Testis (tissue), 5 donors: ENCODE measurements at places on chromosomes 1 and 21.

GRCh38 chr21:42151948-42152220 lies 67.1 kb upstream of the ABCG1 start:
- H3K36me3 ChIP-seq, result no peaks in the 10 kb centered on the region
- no peaks in the 10 kb centered on the region for H3K4me1 ChIP-seq
- H3K4me3 ChIP-seq, result no peak overlapping the region
- no peak overlapping the region for H3K27ac ChIP-seq
- H3K27me3 ChIP-seq, result no peaks in the 10 kb centered on the region

- peak overlapping the region; percentile 46 for H3K4me3 ChIP-seq
- peaks cover 12% of the 10 kb centered on the region for H3K4me1 ChIP-seq
- H3K27ac ChIP-seq, result no peak overlapping the region
- no peaks in the 10 kb centered on the region for H3K27me3 ChIP-seq
Observed at GRCh38 chr1:21508580-21509350, 458 bp upstream of the ALPL start.

DNA sequence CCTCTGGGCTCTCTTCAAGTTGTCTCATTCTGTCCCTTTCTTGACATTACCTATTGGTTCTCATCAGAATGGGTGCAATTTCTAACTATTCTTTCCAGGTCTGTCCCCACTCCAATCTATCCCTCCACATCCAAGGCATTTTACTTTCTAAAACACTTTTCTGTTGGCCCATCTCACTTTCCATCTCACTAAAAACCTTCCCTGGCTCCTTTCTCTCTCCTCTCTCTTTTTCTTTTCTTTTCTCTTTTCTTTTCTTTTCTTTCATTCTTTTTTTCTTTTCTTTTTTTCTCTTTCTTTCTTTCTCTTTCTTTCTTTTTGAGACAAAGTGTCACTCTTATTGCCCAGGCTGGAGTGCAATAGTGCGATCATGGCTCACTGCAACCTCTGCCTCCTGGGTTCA lies 279.2 kb upstream of the SGIP1 start:
- H3K4me3 ChIP-seq, result no peak overlapping the region
- H3K4me1 ChIP-seq, result no peaks in the 10 kb centered on the region
- H3K27ac ChIP-seq, result no peak overlapping the region
- DNase-seq, result no peak

GRCh38 chr1:217133092-217133491 lies 409.9 kb upstream of the ESRRG start:
- no peak for DNase-seq
- no peaks in the 10 kb centered on the region for H3K36me3 ChIP-seq
- H3K27ac ChIP-seq, result no peak overlapping the region
- peaks cover 4% of the 10 kb centered on the region for H3K4me1 ChIP-seq

DNA sequence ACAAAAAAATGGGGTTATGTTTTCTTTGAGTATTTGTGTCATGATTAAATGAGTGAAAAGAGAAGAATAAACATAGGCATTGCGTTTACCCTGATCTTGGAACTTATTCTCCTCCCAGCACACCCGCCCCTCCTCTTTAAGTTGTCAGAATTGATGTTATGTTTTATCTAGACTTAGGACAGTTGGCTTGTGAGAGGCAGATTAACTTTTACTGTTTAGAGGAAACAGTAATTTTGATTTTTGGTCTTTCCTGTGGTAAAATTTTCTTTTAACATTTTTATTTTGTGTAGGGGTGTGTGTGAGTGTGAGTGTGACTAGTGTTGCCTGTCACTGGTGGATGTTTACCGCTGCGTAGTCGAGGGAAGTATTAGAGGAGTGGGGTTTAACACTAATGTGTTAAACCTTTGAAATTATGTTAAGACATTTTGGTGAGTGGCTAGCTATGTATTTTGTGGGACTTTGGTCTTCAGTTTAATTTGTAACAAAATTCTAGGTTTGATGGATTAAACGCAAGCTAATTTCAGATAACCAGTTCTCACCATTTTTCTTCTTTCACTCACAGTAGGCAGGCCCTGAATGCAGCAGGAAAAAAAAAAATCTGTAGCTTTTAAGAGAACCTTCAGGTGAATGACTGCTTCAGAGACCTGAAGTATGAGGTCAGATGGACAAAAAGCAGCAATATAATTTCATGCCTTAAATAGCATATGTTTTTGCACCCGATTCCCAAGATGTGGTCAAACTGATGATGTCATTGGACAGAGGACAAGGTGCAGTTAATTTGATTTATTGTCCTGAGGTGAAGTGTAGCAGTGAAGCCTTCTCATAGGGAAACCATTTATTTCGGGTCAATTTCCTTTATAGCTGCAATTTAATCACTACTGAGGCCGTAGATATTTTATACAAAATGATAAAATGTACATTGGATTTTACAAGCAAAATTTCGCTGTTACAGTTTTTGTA lies 2.7 kb downstream of the POU2F1 start:
- no peak overlapping the region for H3K4me3 ChIP-seq
- H3K4me1 ChIP-seq, result peaks cover 18% of the 10 kb centered on the region
- H3K27ac ChIP-seq, result no peak overlapping the region

DNA sequence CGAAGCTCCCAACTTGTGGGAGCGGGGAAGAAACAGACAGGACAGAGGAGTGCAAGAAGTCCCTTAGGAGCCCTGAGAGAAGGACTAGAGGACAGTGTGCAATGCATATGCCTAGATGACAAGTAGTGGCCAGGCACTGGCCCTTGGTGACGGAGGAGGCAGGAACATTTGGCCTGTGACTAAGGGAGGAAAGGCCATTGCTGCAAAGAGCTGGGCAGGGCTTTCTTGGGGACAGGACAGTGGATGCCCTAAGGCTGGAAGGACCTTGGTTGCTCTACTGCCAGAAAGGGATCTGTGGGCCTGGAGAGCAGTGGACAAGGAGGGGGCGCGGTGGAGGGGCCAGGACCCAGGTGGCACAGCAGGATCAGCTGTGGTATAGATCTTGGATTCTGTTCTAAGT lies 481.3 kb downstream of the CAMTA1 start:
- no peak overlapping the region for H3K27ac ChIP-seq
- H3K4me3 ChIP-seq, result no peak overlapping the region
- H3K27me3 ChIP-seq, result no peaks in the 10 kb centered on the region
- H3K4me1 ChIP-seq, result no peaks in the 10 kb centered on the region
- no peaks in the 10 kb centered on the region for H3K36me3 ChIP-seq
- DNase-seq, result no peak

DNA sequence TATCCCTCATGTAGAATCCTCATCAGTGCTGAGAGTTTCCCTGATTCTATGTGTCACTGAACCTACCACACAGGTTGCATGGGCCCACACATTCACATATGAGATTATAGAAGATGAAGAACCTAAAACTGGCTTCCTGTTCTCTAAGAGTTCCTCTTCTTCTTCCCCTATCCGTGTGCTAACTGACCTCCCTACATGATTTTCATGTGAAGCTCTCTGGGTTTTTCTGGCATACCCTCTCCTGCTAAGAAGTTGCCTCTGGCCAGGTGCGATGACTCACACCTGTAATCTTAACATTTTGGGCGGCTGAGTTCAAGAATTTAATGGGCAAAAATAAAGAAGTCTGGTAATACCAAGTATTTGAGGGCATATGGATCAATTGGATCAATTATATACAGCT lies 5.5 kb upstream of the CD244 start:
- no peaks in the 10 kb centered on the region for H3K36me3 ChIP-seq
- no peaks in the 10 kb centered on the region for H3K27me3 ChIP-seq
- no peak overlapping the region for H3K27ac ChIP-seq
- H3K4me3 ChIP-seq, result no peak overlapping the region

DNA sequence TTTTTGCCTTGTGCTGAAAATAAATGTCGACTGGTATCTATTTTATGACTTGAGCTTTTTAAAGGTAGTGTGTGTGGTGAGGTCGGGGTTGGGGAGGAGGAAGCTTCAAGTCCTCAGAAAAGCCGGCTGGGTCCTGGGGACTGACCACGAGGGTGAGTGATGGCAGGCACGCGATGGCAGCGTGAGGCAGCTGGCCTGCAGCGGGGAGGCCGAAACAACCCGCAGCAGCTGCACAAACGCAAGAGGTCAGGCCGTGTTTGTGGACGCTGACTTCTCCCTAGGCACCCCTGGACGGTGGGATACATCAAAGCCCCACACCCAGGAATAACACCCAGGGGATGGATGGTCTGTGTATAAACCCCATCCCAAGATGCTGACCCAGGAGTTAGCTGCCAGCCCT lies 51.4 kb downstream of the ZBTB18 start:
- no peaks in the 10 kb centered on the region for H3K4me1 ChIP-seq
- H3K27ac ChIP-seq, result no peak overlapping the region
- no peak overlapping the region for H3K4me3 ChIP-seq
- no peaks in the 10 kb centered on the region for H3K27me3 ChIP-seq
- no peaks in the 10 kb centered on the region for H3K36me3 ChIP-seq

DNA sequence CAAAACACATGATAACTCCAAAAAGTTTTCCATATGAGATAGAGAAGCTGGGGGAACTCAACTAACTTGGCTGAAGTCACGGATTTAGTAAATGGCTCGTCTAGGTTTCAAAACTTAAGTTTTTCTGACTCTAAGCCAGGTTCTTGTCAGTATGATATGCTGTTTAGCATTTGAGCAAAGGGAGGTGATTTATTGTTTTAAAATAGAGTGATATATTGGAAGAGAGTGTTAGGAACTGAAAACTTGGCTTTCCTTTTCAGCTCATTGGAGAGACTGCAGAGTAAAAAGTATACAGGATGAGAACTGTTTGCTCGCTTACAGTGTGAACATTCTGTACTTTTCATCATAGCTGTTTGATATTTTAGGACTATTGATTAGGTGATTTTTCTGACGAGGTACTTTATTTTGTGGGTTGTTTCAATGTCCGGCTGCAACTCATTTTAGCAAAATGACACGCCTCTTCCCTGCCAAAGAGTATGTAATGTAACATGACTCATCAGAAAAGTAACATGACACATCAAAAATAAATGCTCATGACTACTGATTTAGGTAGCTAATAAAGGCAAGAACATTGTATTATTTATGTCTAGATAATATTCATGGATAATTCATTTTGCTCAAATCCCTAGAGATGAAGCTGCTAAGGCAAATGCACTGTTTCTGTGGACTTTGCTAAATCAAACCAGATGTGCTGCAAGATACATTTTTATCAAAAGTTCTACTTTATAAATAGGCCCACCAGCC lies 355.1 kb downstream of the GPATCH2 start:
- no peaks in the 10 kb centered on the region for H3K36me3 ChIP-seq
- H3K4me3 ChIP-seq, result no peak overlapping the region
- no peaks in the 10 kb centered on the region for H3K4me1 ChIP-seq
- no peaks in the 10 kb centered on the region for H3K27me3 ChIP-seq
- H3K27ac ChIP-seq, result no peak overlapping the region

GRCh38 chr1:117106478-117106877 lies 15.1 kb downstream of the TRIM45 start:
- no peaks in the 10 kb centered on the region for H3K4me1 ChIP-seq
- no peaks in the 10 kb centered on the region for H3K36me3 ChIP-seq
- H3K27ac ChIP-seq, result no peak overlapping the region

DNA sequence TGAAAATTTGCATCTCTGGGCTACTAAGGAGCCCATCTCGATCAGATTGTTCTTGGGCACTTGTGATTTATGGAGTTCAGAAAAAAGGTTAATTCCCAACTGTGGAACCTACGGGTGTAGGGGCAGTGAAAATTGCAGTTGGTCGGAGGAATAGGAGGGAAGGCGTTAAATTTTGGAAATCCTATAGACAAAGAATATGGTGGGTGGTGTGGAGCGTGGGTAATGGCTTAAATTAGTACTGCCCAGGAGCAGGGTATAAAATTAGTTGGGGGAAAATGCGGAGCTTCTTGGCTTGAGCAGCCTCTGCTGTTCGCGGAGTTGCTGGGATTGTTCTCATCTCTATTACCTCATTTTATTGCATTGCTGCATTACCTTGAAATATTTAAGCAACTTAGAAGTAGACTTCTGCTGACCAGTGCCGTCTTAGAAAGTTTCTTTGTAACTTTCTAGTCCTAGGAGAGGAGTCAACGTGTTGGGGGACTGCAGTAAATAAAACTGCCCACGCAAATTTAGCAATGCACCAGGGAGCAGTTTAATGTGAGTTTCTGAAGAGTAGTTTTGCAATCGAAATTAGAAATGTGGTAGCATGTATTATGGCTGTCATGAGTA lies 514 bp downstream of the S1PR1 start:
- peak; percentile 19 for DNase-seq
- H3K36me3 ChIP-seq, result no peaks in the 10 kb centered on the region
- H3K4me3 ChIP-seq, result peak overlapping the region; percentile 60
- no peak overlapping the region for H3K27ac ChIP-seq

GRCh38 chr1:48777219-48777895 lies 666 bp upstream of the BEND5 start:
- DNase-seq, result no peak
- no peaks in the 10 kb centered on the region for H3K36me3 ChIP-seq
- no peak overlapping the region for H3K27ac ChIP-seq
- H3K27me3 ChIP-seq, result no peaks in the 10 kb centered on the region
- peak overlapping the region; percentile 67 for H3K4me3 ChIP-seq

DNA sequence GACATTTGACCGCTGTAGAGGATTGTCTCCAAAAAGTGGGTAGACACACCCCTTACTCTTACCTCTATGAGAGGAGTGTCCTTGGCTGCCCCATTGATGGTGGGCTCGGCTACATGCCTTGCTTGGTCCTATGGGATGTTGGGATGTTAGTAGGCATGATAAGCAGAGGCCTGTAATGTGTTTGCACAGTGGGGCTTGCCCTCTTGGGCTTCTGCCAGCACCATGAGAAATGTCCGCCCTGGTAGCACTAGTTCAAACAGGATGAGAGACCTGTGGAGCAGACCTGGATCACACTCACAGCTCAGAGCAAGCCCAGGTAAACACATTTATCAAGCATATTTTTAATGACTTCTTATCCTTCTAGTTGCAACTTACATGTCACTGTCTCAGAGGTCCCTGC lies 54.2 kb downstream of the SH3GLB1 start:
- H3K4me1 ChIP-seq, result no peaks in the 10 kb centered on the region
- no peaks in the 10 kb centered on the region for H3K36me3 ChIP-seq
- DNase-seq, result no peak
- H3K27me3 ChIP-seq, result no peaks in the 10 kb centered on the region
- no peak overlapping the region for H3K27ac ChIP-seq
- no peak overlapping the region for H3K4me3 ChIP-seq

DNA sequence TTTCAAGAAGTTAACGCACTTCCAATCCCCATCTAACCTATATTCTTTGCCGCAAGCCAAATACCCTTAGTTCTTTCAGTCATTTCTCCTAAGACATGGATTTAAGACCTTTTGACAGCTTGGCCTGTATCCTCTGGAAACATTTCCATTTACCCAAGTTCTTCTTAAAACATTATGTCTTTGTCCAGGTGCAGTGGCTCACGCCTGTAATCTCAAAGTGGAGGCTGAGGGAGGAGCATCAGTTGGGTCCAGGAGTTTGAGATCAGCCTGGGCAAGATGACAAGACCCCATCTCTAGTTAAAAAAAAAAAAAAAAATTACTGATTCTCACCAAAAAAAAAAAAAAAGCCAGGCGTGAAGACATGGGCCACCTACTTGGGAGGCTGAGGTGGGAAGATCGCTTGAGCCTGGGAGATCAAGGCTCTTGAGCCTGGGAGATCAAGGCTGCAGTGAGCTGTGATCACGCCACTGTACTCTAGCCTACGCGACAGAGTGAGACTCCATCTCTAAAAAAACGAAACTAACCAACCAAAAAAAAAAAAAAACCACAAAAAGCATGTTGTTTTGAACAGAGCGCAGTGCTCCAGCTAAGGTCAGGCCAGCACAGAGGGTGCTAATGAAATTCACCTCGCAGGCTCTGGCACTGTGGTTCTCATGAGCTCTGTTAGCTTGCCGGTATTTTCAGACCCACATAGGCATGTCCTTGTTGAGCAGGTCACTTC lies 36.0 kb downstream of the NUAK2 start:
- peaks cover 21% of the 10 kb centered on the region for H3K4me1 ChIP-seq
- no peak overlapping the region for H3K27ac ChIP-seq
- no peaks in the 10 kb centered on the region for H3K36me3 ChIP-seq
- no peak overlapping the region for H3K4me3 ChIP-seq
